K562 (cell line): ENCODE measurements at places on chromosomes 7 and 10. TPM values are rescaled to one million over a fixed set of nuclear protein-coding genes. Genes with fewer than 3 reads are reported as not detected.

GRCh38 chr7:123864436-123864835, 19.5 kb downstream of the HYAL4 start:
- DNase-seq, result no peak

- no peak for DNase-seq
Observed at GRCh38 chr7:33885290-33886148, 19.8 kb upstream of the BMPER start.

AHCYL2 gene
- polyA plus RNA-seq, result 4.3 and 5.6 TPM in 2 replicates

GSTK1 gene
- polyA plus RNA-seq, result 381 and 422 TPM in 2 replicates

GRCh38 chr10:71063401-71063800, 149.0 kb upstream of the UNC5B start:
- no peak for DNase-seq

IFIT1B gene
- polyA plus RNA-seq, result not detected in 2 replicates
